ENCODE measurements at places on chromosomes 16 and 17. TPM values are rescaled to one million over a fixed set of nuclear protein-coding genes. Genes with fewer than 3 reads are reported as not detected.

- DNase-seq: no peak
Observed at GRCh38 chr16:15493466-15494180, 59.2 kb downstream of the BMERB1 start.

- no peak for DNase-seq
Observed at GRCh38 chr16:64065523-64065922, 1056.3 kb downstream of the CDH11 start.

DNA sequence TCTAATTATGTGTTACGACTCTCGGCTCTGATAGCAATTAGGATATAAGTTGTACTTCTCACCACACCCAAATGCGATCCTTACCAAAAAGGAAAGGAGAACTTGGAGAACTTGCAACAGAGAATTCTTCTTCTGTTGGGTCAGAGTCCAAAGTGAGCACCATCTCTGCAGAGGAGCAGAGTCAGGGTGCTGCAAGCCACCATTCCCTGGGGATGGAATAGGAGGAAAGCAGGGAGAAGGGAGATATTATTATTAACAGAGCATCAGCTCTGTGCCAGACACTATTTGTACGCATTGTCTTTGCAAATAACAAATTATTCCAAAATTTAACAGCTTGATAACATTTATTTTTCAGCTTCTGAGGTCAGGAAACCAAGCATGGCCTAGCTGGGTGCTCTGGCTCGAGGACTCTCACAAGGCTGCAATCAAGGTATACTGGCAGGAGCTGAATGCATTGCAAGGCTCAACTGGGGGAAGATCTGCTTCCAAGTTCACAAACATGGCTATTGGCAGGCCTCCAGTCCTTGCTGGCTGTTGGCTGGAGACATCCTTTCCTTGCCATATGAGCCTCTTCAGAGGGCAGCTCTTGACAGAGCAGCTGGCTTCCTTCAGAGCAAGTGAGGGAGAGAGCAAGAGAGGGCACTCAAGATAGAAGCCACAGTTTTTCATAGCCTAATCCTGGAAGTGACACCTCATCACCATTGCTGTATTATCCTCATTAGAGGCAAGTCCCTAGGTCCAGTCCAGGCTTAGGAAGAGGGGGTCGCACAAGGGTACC lies 296.2 kb upstream of the CDH5 start:
- no peak for DNase-seq

GRCh38 chr16:11112723-11113348 lies 143.2 kb downstream of the SOCS1 start:
- DNase-seq: no peak

GRCh38 chr16:86024210-86024609 lies 125.2 kb downstream of the IRF8 start:
- no peak for DNase-seq

DNA sequence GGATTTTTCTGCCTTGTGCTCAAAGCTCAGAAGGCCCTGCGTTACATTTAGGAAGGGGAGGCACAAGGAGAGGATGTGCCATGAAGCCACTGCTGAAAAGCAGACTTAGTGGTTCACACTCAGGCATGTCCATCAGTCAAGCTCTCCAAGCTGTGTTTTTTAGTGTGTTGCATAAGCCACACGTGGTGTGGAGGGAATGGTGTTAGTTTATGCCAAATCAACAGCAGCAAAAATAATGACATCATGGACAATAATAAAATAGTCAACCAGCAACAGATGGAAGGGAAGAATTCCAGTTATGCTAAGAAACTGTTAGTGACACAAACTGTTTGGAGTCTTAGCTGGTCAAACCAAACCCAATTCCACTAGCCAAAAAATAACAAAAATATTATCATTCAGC lies 438.3 kb downstream of the NPIPA7 start:
- DNase-seq: no peak

- no peak for DNase-seq
Observed at GRCh38 chr17:9212376-9213302, 191.3 kb downstream of the NTN1 start.

DNA sequence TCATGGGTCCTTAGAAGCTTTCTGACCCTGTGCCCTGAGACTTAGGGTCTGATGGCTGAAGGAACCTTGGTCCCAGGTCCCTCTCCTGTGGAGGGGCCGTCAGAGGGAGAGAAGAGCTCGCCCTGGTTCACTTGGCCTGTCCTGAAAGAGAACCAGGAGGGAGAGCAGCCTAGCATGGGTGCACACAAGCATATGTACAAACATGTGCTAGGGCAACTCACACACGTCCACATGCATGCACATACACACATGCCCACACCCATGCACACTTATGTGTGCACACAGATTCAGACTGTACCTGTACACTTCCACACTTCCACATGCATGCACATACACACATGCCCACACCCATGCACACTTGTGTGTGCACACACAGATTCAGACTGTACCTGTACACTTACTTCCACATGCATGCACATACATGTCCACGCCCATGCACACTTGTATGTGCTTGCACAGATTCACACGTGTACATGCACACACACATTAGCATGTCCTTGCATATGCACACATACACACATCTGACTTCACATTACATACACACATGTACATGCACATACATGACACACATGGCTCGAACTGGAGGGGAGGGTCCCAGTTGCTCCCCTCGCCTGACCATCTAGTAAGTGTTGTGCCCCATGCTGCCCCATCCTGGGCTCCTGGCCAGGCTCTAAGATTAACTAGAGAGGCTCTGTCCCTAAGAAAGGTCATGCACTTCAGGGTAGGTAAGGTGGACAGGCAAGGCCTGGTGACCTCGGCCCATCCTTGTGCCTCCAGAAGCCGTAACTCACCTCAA lies 122.0 kb downstream of the METRNL start:
- no peak for DNase-seq

DNA sequence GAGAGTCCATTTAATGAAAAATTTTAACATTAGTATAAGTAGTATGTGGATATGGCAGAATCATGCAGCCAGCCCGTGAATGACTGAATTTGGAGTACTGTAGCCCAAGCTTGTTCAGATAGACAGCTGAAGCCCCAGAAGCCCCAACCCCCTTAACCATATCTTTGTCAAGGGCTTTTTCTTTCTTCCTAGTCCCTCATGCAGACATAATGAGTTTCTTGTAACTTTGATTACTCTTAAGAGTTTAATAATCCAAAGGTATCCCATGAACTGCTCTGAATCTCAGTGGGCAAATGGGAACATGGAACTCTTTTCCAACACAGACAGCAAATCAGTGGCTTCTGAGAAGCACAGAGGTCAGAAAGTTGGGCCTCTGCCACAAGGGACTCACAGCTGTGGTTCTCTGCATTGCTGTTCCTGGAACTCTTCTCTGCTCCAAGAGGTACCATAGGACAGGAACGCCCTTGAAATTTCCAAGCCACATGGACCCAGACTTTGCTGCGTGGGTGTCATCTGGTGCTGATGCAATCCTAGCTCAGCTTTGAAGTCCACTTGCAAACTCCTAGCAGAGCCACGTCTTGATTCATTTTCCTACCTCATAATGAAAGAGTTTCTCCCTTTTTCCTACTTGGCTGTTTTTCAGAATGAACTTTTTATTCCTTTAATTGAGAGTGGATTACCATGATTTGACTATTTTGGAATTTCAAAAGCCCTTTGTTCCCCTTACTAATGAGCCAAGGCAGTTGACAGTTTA lies 18.1 kb downstream of the LYRM1 start:
- no peak for DNase-seq

SLC46A1 gene
- total RNA-seq: 2.8 TPM
